ENCODE measurements at places on chromosomes 5 and 9.
A peak's percentile ranks its signal among the peaks of the same experiment; 100 is the strongest.

GRCh38 chr5:83376461-83376860 lies 95.1 kb upstream of the VCAN start:
- no peak overlapping the region for H3K4me3 ChIP-seq
- no peak overlapping the region for H3K27ac ChIP-seq
- no peaks in the 10 kb centered on the region for H3K27me3 ChIP-seq
- no peaks in the 10 kb centered on the region for H3K4me1 ChIP-seq
- H3K36me3 ChIP-seq = no peaks in the 10 kb centered on the region
- DNase-seq = no peak

- no peak overlapping the region for H3K27ac ChIP-seq
- no peak overlapping the region for H3K4me3 ChIP-seq
- no peaks in the 10 kb centered on the region for H3K36me3 ChIP-seq
- H3K4me1 ChIP-seq = no peaks in the 10 kb centered on the region
- H3K27me3 ChIP-seq = no peaks in the 10 kb centered on the region
- DNase-seq = no peak
Measured at GRCh38 chr9:13002740-13003139, 227.9 kb downstream of the LURAP1L start.

DNA sequence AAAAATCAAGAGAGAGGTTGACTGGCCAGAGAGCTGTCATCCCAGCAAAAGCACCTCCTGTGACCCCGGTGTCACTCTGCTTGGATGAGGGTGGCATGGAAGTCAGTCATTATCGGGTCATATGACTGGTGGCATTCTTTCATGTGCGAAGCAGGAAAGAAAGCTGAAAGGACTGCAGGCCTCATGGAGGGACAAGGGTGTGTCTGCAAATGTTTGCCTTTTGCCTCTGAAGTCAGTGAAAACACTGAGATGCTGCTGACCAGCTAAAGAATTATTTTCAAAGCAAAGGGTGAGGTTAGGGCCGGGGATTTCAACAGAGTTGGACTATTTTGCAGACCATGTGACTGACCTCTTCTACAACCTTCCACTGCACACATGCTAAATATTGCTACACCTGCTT lies 298.3 kb downstream of the CSNK1G3 start:
- no peak for DNase-seq
- H3K27ac ChIP-seq = no peak overlapping the region
- no peaks in the 10 kb centered on the region for H3K27me3 ChIP-seq
- no peaks in the 10 kb centered on the region for H3K36me3 ChIP-seq

DNA sequence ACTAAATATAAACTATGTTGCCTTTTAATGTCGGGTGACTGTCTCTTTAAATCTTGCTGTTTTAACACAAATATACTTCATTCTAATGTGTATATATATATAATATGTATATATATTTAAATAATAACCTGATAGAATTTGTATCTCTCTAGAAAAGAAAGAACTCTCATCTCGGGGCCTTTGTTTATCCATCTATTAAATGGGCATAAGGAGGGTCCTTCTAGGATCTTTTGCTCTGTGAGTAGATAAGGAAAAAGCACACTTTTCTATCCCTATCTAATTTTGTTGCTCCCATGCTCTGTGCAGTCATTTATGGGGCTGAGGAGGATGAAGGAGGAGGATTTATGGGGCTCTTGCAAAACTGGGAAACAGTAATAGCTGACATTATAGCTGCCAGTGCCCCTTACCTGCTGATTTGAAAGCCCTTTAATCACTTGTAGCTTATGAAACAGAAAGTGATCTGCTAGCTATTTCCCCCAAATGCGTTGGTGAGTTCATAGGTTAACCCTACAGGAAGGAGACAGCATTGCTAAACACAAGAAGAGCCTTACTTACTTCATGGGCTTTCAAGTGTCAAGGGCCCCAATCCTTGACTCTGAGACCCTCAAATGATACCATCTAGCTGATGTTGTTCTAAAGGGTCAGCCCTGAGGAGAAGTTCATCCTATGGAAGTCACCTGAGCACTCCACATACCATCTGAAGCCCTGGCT lies 5.8 kb upstream of the PPARGC1B start:
- H3K4me1 ChIP-seq = peaks cover 6% of the 10 kb centered on the region
- no peaks in the 10 kb centered on the region for H3K27me3 ChIP-seq
- no peak for DNase-seq
- H3K4me3 ChIP-seq = no peak overlapping the region

DNA sequence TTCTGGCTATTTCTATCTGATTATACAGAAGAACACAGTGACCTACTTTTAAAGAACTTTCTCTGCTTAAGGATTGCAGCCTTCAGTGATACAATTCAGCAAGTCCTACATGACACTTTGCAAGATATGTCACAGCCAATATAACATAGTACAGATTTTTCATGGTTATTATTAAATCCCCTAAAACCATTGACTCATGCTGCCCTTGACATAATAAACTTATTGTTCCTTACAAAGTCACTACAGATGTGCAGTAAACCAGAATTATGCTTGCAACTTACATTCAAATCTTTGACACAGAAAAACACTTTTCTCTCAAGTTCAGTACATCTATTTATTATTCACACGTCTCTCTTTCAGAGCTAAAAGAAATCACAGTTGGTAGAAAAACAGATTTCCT lies 1136.3 kb upstream of the ACO1 start:
- H3K36me3 ChIP-seq = no peaks in the 10 kb centered on the region
- DNase-seq = no peak
- H3K27me3 ChIP-seq = no peaks in the 10 kb centered on the region
- no peaks in the 10 kb centered on the region for H3K4me1 ChIP-seq
- no peak overlapping the region for H3K4me3 ChIP-seq

DNA sequence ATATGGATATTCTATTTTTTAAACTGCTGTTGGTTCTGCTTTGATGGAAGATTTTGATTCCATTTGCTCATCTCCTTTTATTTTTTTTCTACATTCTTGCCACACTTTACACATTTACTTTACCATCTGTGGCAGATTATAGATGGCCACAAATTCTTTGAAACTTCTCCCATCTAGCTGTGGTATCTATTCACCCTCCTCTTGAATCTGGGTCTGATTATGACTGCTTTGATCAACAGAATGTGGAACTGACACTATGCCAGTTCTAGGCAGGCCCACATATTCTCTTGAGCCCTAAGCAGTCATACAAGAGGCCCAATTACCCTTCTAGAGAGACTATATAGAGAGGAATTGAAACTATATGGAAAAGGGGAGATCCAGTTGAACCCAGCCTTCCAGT lies 439.0 kb upstream of the PTGER4 start:
- no peaks in the 10 kb centered on the region for H3K27me3 ChIP-seq
- H3K4me1 ChIP-seq = no peaks in the 10 kb centered on the region
- no peak overlapping the region for H3K4me3 ChIP-seq
- no peaks in the 10 kb centered on the region for H3K36me3 ChIP-seq
- H3K27ac ChIP-seq = no peak overlapping the region

DNA sequence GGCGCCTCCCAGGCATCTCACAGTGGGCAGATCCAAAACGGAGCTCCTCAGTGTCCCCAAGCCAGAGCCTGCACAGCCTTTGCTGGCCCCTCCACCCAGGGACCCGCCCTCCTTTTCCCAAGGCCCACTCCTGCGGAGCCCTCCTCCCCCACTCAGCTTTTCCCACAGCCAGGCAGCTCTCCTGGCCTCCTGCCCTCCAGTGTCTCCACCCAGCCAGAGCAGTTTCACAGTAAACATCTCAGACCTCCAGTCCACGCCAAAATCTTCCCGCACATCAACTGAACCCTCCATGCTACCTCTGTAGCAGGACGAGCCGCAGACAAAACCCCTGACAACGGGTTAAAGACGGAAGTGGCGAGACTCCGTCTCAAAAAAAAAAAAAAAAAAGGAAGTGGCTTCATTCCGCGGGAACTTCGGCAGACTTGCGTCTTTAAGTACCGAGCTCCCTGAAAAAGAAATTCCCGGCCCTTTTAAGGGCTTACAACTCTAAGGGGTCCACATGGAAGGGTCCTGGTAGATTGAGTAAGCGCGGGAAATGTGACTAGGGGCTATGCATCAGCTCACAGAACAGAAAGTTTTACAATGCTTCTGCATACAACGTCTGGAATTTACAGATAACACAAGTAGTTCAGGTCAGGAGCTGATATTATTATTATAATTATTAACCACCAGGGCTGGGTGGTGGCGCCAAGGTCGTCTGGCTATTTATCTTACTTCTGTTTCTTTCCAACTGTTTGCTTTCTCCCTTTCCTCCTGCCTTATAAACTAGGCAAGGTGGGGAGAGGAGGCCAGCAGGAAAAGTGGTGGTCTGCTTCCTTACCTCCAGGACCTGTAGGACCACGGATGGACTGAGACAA lies 11.4 kb upstream of the GRIN1 start:
- H3K4me3 ChIP-seq = no peak overlapping the region
- no peaks in the 10 kb centered on the region for H3K27me3 ChIP-seq
- no peak for DNase-seq
- no peak overlapping the region for H3K27ac ChIP-seq
- no peaks in the 10 kb centered on the region for H3K36me3 ChIP-seq
- H3K4me1 ChIP-seq = peaks cover 26% of the 10 kb centered on the region

DNA sequence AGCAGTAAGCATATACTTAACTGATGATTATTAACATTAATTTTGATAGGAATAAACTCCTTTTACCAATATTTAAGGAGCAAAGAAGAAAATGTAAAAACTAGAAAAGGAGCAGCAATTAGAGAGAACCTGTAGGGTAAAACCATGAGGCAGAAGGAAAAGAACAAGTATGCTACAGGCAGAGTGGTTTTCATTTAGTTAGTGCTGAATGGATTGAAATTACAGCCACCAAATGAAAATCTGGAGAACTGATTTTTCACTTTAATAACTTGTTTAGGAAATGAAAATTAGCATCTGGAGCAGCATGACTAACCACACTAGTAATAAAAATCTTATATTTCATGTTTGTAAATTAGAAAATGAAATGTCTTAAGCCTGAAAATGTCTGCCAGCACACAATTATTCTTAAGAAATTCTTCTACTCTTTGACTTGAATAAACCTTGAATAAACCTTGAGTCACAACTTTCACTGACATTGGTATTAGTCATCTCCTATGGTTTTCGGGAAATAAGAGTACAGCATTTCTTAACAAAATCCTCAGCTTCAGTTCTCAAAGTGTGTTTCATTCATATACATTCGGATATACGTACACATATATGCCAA lies 1504.9 kb upstream of the C9orf72 start:
- no peaks in the 10 kb centered on the region for H3K36me3 ChIP-seq
- H3K4me1 ChIP-seq = no peaks in the 10 kb centered on the region
- no peak overlapping the region for H3K4me3 ChIP-seq
- no peak for DNase-seq

- no peak overlapping the region for H3K4me3 ChIP-seq
- H3K27ac ChIP-seq = no peak overlapping the region
- peaks cover 8% of the 10 kb centered on the region for H3K4me1 ChIP-seq
- peaks cover 34% of the 10 kb centered on the region for H3K27me3 ChIP-seq
Measured at GRCh38 chr9:93941493-93941892, 13.7 kb downstream of the BARX1 start.

DNA sequence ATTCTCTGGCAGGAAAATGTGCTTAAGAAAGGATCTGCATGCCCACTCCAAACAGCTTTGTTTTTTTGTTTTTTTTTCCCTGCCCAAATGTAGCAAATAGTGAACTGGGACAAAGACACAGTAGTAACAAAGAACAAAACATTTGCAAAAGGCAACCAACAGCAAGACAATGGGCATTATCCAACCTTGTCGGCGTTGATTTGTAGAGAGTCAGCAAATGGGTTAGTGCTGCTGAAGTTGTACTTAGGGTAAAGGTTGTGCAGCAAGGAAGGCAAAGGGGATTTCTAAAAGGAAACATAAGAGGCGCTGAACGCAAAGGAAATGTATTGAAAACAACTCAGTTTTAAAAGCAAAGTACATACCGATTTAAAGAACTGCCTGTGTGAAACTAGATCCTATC lies 136.2 kb downstream of the MPDZ start:
- no peak overlapping the region for H3K4me3 ChIP-seq
- H3K27ac ChIP-seq = no peak overlapping the region
- H3K27me3 ChIP-seq = no peaks in the 10 kb centered on the region
- no peak for DNase-seq

- no peaks in the 10 kb centered on the region for H3K27me3 ChIP-seq
- H3K36me3 ChIP-seq = no peaks in the 10 kb centered on the region
- H3K4me3 ChIP-seq = peak overlapping the region; percentile 80
- H3K4me1 ChIP-seq = peaks cover 37% of the 10 kb centered on the region
- H3K27ac ChIP-seq = peak overlapping the region; percentile 98
Measured at GRCh38 chr5:172007175-172008110, 1.0 kb upstream of the FBXW11 start.

GRCh38 chr9:112326194-112326593 lies 7.2 kb downstream of the PTBP3 start:
- peaks cover 27% of the 10 kb centered on the region for H3K4me1 ChIP-seq
- no peak overlapping the region for H3K4me3 ChIP-seq
- no peak overlapping the region for H3K27ac ChIP-seq
- no peaks in the 10 kb centered on the region for H3K27me3 ChIP-seq
- no peaks in the 10 kb centered on the region for H3K36me3 ChIP-seq

DNA sequence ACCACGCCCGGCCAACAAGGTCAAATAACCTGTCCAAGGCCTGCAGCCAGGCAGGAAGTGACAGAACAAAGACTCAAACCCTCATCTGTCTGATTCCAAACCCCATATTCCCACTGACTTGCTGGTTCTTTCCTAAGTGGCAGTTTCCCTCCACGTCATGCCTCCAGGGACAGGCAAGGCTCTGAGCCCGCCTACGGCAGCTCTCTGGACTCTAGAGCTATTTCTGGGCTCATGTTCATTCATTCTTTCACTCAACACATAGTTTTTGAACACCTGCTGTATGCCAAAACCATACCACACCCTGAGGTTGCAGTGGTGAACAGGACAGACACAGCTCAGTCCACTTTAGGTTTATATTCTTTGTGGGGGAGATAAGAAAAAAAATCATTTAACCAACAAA lies 5.2 kb upstream of the FBP1 start:
- H3K27me3 ChIP-seq = no peaks in the 10 kb centered on the region
- H3K27ac ChIP-seq = no peak overlapping the region
- no peaks in the 10 kb centered on the region for H3K36me3 ChIP-seq
- no peak for DNase-seq
- H3K4me3 ChIP-seq = no peak overlapping the region

GRCh38 chr5:15932066-15932465 lies 247.5 kb downstream of the MARCHF11 start:
- H3K4me1 ChIP-seq = peaks cover 7% of the 10 kb centered on the region
- H3K27ac ChIP-seq = no peak overlapping the region
- DNase-seq = no peak
- peaks cover 6% of the 10 kb centered on the region for H3K36me3 ChIP-seq

GRCh38 chr9:19969721-19970120 lies 180.9 kb upstream of the SLC24A2 start:
- no peak overlapping the region for H3K4me3 ChIP-seq
- no peak overlapping the region for H3K27ac ChIP-seq
- DNase-seq = no peak
- no peaks in the 10 kb centered on the region for H3K36me3 ChIP-seq
- no peaks in the 10 kb centered on the region for H3K4me1 ChIP-seq

- peaks cover 12% of the 10 kb centered on the region for H3K4me1 ChIP-seq
- no peaks in the 10 kb centered on the region for H3K36me3 ChIP-seq
- H3K27ac ChIP-seq = no peak overlapping the region
- no peak for DNase-seq
- H3K4me3 ChIP-seq = no peak overlapping the region
Measured at GRCh38 chr9:27499451-27499850, 24.6 kb upstream of the IFNK start.

- no peaks in the 10 kb centered on the region for H3K27me3 ChIP-seq
- no peaks in the 10 kb centered on the region for H3K4me1 ChIP-seq
- no peak overlapping the region for H3K4me3 ChIP-seq
- no peaks in the 10 kb centered on the region for H3K36me3 ChIP-seq
- DNase-seq = no peak
Measured at GRCh38 chr5:160089531-160089930, 29.7 kb downstream of the PWWP2A start.

All from adrenal gland (tissue), 19 donors.